Sciatic nerve (tissue), 2 donors: ENCODE measurements at places on chromosomes 6 and 20.

DNA sequence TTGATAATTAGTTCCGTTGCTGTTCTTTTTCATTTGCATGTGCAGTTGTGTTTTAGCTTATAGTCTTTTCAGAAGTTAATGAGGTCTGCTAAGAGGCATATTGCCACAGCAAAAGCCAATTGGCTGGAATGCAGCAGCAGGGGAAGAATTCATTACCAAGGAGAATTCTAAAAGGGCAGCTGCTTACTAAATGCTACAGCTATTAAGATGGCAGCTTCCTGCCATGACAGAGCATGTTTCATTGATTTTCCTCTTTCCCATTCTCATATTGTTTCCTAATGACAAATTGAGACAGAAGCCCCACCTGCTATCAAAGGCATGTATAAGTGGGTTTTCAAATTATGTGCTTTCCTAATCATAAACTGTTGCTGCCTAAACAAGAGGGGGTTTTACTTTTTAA is 66.6 kb downstream of the CLVS2 start:
- DNase-seq = no peak

DNA sequence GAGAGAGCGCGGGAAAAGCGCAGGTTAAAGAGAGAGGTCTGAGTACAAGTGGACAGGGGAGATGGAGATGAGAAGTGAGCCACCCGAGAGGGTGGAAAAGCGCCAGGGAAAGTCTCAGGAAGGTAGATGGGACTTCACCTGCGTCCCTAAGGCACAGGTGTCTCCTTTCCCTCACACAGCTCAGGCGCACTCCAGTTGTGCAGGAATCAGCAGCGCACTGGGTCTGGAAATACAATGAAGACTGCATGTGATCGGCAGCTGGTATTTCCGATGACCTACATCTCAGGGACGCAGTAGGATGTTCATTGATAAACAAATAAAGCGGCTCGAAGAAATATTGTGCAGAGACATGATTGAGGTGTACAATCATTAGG is 432 bp upstream of the KHDRBS2 start:
- peak; percentile 45 for DNase-seq

GRCh38 chr6:2560917-2561698 is 189.6 kb downstream of the MYLK4 start:
- no peak for DNase-seq

GRCh38 chr6:1970151-1970561 is 275.2 kb downstream of the GMDS start:
- DNase-seq = no peak

GRCh38 chr20:5844063-5844681 is 94.0 kb downstream of the SHLD1 start:
- no peak for DNase-seq

- peak; percentile 83 for DNase-seq
These were observed at the start of gene SHLD1 for GRCh38 chr20:5749952-5750779. Gene SHLD1, plus strand, starts transcription at chr20:5750401. Its CDS starts 22,465 bp downstream, at chr20:5772866.

- DNase-seq = no peak
These were observed 34.6 kb downstream of the PRDM13 start for GRCh38 chr6:99641270-99641669.
